ENCODE measurements at places on chromosomes 7 and 10.

DNA sequence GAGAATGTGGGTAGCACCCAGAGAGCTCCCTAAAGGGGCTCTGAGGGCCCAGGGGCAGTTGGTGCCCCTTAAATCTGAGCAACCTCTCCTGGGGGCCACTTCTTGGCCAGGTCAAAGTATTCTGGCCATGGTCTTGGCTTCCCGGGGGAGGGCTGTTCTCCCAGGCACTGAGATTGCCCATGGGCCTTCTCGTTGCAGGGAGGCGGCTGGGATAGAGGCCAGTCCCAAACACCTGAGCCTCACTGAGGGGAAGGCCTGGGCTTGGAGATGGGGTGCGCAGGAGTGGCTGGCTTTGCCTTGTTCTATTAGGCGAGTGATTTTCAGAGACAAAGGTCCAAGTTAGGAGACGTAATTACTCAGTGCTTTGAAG lies 33.5 kb downstream of the ZNF783 start:
- no peak for DNase-seq

DNA sequence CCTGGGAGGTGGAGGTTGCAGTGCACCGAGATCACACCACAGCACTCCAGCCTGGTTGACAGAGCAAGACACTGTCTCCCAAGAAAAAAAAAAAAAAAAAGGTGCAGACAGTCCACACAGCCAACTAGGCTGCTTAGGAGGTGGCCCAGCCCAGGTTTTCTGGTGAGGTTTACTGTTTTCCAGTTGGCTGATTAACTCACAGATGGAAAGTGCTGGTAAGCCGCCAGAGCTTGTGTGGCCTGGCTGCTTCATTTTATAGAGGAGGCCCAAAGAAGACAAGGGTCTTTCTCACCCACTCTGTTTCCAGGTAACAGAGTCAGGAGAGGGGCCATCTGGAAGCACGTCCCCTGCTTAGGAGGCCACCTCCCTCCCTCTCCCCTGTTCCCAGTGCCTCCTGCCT lies 6.2 kb downstream of the RHBDD2 start:
- no peak for DNase-seq

- no peak for DNase-seq
Measured at GRCh38 chr10:35511647-35512046, 93.5 kb upstream of the GJD4 start.

GRCh38 chr10:74743401-74743800 lies 83.0 kb upstream of the KAT6B start:
- no peak for DNase-seq

DNA sequence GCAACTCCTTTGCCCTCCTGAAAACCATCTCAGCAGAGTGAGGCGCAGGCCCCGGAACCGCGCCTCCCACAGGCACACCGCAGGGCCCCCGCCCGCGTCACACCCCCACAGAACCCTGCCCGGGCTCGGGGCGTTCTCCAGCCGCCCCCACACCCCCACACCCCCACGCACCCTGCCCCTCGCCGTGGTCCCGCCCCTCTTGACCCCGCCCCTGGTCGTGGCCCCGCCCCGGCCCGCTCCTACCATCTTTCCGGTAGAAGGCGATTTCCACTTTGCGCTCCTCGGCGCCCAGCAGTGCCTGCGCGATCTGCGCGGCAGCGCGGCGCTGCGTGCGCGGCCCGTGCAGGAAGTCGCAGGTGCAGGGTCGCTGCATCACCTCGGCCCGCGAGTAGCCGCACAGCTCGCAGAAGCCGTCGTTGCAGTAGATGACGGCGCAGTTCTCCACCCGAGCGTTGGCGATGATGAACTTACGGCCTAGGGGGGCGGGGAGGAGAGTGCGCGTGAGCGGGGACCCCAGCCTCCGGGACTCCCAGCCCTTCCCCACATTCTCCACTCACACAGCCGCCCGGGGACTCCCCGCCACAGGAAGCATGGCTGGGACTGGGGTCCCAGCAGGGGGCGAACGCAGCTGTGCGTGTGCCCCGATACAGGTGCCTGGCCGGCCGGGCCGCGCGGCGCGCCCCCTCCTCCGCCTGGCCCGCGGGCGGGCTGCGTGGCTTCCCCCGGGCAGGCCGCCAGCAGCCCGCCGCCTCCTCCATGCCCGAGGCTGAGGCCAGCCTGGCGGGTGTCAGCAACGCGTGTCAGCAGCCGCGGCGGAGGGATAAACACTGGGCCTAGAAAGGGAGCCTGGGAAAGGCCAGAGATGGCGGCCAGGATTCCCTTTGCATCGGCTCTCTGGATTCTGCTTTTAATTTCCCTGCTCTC lies 3.4 kb downstream of the KCNH2 start:
- DNase-seq: peak; percentile 37

DNA sequence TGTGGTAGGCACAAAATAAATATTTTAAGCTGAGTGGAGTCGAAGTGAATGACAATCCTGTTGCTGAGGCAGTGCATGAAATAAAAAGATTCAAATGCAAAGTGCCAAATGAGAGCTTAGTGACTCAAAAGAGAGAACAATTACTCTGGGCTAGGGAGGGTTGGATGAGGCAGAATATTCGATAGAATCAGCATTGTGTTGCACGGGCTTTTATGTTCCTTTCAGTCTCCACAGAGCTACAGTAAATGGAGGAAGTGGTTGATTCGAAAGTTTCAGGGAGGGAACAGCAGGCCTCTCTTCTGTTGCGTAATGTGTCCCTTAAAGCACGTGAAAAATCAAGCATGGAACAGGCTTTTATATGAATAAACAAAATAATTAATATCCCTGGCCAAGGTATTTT lies 599.3 kb upstream of the CELF2 start:
- no peak for DNase-seq

DNA sequence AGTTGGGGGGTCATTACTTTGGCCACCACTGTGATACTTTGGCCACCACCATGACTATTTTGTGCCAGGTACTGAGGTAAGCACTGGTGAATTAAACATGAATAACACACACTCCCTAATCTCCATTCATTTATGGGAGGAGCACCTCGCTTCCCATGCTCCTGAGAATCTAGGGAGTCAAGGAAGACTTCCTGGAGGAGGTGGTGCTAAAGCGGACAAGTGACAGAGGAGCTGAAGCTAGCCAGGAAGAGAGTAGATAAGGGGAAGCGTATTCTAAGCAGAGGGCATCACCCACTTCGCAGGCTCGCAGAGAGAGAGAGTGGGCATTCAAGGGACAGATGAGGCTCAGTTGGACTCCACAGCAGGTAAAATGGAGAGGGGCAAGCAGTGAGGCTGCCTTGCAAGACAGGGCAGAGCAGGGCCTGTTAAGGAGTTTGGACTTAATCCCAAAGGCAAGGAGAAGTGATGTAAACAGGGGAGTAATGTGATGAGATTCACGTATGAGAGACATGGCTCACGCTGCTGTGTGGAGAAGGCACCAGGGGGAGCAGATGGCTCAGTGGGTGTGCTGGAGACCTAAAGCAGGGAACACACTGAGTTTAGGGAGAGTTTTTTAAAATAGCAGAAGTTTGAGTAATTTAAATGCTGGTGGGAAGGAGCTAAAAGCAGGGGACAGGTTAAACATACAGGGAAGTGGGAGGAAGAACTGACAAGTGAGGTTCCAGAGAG lies 21.3 kb upstream of the TMEM248 start:
- no peak for DNase-seq

DNA sequence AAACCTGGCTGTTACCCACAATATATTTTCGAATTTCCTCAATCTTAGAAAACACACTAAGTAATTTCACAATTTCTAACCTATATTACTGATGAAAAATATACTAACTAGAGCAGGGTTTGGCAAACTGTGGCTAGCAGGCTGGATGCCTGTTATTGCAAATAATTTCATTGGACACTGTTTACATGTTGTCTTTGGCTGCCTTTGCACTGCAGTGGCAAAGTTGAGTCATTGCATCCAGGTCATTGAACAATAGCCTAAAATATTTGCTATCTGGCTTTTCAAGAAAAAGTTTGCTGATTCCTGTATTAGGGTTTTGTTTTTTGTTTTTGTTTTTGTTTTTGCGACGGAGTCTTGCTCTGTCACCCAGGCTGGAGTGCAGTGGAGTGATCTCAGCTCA lies 47.2 kb downstream of the KIF11 start:
- DNase-seq: no peak

DNA sequence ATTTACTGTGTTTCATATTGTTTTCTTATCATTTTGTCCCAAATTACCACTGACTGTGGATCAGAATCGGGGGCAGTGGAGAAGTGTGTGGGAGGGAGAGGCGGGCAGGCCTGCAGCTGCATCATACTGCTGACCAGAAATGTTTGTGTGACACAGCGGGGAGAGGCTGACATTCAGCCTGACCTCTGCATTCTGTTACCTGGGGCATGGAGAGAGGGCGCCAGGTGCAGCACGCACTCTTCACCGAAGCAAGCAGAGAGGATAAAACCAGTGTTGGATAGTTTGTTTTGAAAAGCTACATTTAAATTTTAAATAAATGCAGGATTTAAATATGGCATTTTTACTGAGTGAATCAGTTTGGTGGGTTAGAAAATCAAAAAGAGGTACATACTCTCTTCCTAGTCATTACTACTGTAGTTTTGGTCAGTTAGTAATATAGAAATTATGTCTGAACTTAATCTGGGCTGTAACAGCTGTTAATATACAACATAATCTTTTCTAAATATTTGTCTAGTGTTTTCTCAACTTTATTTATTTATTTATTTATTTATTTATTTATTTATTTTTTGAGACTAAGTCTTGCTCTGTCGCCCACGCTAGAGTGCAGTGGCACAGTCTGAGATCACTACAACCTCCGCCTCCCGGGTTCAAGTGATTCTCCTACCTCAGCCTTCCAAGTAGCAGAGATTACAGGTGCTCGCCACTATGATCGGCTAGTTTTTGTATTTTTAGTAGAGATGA lies 8.8 kb upstream of the STMP1 start:
- DNase-seq: no peak

DNA sequence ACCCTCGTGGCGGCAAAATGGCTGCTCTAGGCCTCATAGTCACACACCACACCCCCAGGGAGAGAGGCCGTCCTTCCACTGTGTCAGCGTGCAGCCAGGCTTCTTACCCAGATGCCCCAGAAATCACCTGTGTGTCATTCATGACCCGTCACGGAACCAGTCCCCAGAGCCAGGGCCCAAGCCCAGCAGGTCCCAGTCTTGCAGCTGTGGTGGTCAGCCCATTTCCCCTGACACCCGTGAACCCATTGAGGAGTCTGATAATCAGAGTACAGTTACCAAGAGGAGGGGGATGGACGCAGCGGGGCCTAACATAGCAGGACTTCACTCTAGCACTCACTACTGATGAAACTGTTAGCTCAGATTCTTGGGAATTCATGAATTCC lies 112.1 kb downstream of the ACTR3B start:
- no peak for DNase-seq

DNA sequence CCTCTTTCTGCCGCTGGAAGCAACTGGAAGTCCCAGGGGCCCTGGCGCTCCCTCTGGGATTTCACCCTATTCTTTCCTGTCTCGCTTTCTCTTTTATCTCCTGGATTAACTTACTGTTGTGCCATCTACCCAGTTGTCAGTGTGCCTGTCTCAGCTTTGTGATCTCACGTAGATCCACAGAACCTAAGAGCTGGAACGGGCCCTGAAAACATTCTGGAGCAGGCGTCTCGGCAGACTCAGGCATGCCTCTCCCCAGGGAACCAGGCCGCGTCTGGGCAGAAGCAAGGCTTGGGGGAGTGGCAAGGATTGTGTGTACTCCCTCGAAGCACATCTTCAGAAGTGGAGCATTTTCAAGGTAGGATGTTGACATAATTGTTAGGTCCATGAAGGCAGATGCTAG lies 87.2 kb downstream of the KCNMA1 start:
- DNase-seq: no peak

- no peak for DNase-seq
Measured at GRCh38 chr10:77518910-77519274, 118.7 kb downstream of the KCNMA1 start.

- no peak for DNase-seq
Measured at GRCh38 chr7:22776964-22777363, 45.7 kb downstream of the TOMM7 start.

DNA sequence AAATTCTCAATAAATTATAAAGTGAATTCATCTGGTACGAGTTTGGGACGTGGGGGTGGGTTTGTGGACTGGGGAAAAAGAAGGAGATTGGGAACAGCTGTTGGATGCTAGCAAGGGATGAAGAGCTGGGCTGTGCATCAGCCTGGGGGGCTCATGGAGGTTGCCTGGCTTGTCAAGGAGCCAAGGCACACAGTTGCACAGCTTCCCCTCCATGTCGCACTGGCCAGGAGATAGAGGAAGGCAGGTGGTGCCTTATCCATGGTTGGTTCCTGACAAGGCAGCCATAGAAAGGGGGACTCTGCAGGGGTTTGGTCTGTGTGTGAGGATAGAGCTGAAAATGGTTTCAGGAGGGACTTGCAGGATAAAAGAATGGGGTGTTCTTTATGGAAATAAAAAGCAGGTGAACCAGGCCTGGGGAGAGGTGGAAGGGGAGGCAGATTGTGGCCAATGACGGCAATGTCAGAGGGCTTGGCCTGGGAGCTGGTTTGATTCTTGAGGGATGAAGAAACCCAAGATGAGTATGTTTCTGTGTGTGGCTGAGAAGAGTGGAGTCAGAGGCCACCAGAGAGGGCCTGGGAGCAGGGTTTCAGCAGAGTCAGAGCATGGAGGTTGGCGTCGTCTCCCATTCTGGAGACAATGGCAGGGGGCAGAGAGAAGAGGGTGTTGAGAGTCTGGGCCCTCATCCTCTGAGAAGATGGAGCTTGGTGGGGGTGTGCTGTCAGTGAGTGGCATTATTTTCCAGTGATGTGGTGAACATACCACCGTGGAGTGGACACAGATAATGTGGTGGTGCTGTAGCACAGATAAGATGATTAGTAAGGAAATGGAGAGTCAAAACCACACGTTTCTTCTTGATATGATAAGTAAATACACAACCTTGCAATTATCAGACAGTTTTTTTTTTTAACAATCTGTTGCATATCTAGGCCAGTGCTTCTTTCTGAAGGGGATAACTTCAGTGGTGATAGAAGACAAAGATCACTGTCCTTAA lies 108.2 kb downstream of the PTPN20 start:
- no peak for DNase-seq

- DNase-seq: no peak
Measured at GRCh38 chr10:110746254-110746826, 102.2 kb downstream of the RBM20 start.

DNA sequence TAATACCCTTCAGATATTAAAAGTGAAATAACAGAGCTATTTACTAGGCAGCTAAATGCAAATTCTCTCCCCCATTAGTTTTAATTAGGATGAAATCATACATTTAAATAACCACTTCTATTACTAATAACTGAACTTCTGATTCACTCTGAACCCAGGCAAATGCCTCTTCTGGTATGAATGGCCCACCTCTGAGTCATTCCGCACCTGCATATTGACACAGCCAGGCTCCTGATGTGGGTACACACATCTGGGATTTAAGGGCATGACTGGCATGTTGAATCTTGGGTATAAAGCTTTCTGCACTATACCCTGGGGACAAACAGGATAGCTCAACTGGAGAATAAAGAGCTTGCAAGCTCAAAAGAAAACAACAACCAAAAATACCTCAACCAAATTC lies 140.9 kb downstream of the AUTS2 start:
- no peak for DNase-seq

Data from NCI-H2081 treated with DMSO at 0.1 percent for 48 hours (cell line).